ENCODE measurements at places on chromosomes 6 and 20.

DNA sequence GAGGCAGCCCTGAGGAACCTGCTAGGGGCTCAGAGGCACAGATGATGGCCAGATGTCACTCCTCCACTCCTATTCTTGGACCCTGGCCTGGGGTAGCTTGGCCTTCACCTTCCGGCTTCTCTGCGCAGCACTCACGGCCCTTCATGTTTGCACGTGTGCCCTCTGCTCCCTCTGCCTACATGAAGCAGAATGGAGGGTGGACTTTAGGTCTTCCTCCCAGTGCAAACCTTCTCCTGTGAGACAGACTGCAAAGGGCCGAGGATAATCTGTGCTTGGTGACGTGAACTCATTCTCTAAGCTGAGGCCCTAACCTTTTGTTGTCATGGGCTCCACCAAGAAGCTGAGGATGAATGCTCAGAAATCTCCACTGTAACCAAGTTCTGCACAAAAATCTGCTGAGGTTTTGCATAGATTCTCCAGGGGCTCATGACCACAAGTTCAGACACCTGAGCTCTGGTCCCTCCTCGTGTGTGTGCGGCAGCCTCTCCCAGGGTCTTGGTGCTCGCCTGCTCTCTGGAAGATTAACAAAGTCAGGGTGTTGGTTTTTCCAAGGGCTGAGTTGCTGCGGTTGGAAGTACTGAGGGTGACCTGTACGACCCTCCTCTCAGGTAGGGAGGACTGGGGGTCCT lies 25.5 kb upstream of the FOXO3 start:
- DNase-seq, result no peak

GRCh38 chr6:100099189-100100074 lies 105.4 kb upstream of the MCHR2 start:
- DNase-seq, result peak; percentile 22

GRCh38 chr20:11132819-11133415 lies 459.1 kb upstream of the JAG1 start:
- no peak for DNase-seq

- no peak for DNase-seq
These were observed 241.2 kb downstream of the TTLL2 start for GRCh38 chr6:167565884-167566599.

DNA sequence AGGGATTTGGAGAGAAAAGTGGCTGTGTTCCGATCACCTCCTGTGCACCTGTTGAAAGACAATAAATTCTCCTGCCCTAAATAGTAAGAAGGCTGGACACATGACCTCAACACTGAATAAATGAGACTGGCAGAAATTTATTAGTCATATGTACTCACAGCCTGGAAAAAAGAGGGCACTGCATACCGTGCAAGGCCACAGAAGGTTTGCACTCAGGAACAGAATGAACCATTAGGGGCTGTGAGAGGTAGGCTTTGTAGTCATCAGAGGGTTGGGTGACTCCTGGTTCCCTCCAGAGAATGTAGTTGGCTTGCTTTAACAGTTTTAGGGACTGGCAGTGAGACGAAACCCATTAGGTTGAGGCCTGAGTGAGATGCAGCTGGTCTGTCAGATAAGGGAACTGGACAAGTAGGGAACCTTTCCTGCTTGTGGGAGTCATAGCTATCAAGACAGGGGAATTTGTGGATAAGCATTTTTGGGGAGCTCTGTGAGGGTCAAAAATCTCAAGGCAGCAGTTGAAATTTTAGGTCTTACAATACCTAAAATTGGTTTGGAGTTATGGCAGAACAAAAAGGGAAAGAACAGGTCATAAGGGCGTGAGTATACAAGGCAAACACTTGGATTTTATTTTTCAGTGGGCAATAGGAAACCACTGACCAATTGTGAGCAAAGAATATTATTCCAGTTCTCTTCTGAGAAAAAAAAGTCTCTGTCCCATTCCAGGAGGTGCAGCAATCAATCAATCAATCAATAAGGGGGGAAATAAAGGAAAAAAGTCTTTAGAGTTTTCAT lies 67.9 kb upstream of the BTN3A2 start:
- no peak for DNase-seq

DNA sequence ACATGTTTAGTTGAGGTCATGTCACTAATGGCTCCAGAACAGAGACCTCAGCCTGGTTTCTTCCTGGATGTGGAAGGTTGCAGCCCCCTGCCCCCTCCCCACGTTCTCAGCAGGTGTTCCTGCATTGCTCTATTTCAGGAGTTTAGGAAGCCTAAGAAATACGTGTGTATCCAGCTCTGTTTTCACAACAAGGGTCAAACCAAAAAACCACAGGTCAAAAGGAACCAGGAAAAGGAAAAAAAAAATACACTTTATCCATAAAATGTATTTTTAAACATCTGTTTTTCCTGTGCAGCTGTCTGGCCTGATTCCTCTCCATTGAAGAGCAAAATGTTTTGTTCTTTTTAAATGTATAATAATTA lies 107.9 kb upstream of the PLEKHG1 start:
- no peak for DNase-seq

- no peak for DNase-seq
These were observed 19.9 kb upstream of the MUC21 start for GRCh38 chr6:30963641-30964040.

DNA sequence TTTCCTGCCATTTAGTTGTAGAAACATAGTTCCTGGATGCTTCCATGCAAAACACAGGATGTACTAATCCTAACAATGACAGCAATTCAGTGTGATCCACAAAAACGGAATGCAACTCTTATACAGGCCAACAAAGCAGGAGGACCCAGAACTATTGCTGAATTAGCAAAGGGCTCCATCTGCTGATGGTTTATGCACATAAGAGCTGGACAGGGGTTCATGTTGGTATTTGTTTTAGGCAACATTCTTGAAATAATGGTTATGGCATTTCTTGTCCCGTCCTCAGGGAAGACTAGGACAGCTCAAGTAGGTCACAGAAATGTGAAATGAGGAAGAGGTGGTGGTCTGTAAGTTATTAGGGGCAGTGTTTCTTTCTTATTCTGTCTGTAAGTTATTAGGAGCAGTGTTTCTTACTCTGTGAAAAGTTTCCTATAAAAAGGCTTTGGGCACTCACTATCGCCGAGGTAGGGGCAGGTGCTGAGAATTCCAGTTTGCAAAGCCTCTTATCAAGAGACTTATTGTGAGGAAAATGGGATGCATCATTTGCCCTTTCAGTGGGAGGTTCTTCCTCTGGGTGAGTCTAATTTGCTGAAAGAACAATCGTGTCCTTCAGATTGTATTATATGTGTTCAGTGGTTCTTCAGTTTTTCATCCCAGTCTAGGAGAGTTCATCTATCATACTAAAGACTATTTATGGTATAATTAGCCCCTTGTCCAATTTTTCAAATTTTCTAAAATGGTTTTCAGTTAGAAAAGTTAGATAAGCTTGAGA lies 171.1 kb downstream of the MCHR2 start:
- DNase-seq, result peak; percentile 72

- no peak for DNase-seq
These were observed 101.5 kb downstream of the CAP2 start for GRCh38 chr6:17494919-17495318.

- DNase-seq, result peak; percentile 31
These were observed 117.3 kb upstream of the ARMC2 start for GRCh38 chr6:108730635-108731515.

DNA sequence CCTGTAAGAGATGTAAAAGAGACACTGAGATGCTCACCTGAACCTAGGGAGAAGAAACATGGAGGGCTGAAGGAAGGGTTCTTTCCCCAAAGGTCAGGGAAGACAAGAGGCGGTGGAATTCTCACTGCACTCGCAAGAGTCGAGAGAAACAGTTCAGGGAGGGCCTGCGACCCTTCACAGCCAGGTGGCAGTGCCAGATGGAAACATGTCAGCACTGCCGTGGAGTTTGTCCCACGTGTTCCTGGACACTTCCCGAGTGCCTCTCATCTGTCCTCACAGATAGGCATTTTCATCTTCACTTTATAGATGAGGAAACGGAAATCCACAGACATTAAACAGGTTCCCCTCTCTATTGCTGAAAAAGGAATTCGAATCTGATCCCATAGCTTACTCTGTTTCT lies 70.4 kb upstream of the SYNJ2 start:
- DNase-seq, result no peak
